T-helper 1 cell (primary cell): ENCODE measurements at places on chromosomes 1 and 21.

DNA sequence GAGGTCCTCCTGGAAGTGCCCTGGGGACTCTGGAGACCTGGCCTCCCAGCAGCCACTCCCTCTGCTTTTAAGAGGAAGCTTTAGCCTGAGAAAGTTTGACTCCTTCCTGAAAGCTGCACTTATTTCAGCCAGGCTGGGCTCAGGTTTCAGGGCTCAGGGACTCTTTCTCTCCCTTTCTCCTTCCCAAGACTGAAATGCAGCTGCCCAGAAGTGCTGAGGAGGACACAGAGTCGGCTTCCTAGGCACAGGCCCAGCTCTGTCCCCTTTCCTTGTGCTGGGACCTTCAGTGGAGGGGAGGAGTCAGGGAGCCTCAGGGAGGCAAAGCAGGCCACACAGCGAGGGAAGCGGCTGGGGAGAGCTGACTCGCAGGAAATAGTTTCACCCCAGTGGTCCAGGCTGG is 137.3 kb downstream of the NAV1 start:
- no peak for DNase-seq

- DNase-seq, result no peak
These were observed 243.1 kb downstream of the FOXD2 start for GRCh38 chr1:47680815-47681475.

GRCh38 chr1:51329443-51330325 is 678 bp downstream of the TTC39A start:
- no peak for DNase-seq

- no peak for DNase-seq
These were observed 33.9 kb upstream of the RGS8 start for GRCh38 chr1:182718311-182718710.

DNA sequence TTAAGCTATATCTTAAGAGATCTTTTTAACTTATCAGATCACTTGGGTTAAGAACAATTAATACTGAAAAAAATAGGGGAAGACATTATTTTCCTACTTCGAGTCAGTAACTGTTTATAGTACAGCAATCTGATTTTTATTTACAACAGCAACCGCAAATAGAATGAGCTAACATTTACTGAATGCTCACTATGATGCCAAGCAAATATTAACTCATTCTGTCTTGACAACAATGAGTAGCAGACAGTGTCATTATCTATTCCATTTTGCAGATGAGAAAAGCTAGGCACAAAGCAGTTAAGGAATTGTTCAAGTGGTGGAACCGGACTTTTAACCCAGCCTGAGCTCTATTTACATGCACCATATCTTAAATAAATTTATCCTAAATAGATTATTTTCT is 273.7 kb downstream of the NTNG1 start:
- no peak for DNase-seq

DNA sequence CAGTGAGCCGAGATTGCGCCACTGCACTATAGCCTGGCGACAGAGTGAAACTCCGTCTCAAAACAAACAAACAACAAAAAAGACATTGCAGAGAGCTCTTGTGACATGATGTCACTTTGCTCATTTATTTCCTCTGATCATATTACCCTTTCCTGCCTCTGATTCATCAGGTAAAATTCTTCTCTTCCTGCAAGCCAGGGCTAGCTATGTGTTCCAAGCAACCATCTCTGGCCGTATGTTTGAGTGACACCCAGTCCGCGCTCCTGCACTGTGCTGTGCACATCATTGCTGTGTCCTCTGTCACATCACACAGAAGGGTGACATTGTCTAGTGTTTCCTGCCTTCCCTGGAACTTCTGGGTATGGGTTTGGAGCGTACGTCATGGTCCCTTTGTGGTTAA is 251.3 kb downstream of the PCP4 start:
- DNase-seq, result no peak

GRCh38 chr21:25925936-25926335 is 191.2 kb downstream of the GABPA start:
- DNase-seq, result no peak

- no peak for DNase-seq
These were observed 26.6 kb upstream of the EXO1 start for GRCh38 chr1:241821363-241821762.

GRCh38 chr1:247114351-247115140 is 10.4 kb upstream of the ZNF669 start:
- no peak for DNase-seq

DNA sequence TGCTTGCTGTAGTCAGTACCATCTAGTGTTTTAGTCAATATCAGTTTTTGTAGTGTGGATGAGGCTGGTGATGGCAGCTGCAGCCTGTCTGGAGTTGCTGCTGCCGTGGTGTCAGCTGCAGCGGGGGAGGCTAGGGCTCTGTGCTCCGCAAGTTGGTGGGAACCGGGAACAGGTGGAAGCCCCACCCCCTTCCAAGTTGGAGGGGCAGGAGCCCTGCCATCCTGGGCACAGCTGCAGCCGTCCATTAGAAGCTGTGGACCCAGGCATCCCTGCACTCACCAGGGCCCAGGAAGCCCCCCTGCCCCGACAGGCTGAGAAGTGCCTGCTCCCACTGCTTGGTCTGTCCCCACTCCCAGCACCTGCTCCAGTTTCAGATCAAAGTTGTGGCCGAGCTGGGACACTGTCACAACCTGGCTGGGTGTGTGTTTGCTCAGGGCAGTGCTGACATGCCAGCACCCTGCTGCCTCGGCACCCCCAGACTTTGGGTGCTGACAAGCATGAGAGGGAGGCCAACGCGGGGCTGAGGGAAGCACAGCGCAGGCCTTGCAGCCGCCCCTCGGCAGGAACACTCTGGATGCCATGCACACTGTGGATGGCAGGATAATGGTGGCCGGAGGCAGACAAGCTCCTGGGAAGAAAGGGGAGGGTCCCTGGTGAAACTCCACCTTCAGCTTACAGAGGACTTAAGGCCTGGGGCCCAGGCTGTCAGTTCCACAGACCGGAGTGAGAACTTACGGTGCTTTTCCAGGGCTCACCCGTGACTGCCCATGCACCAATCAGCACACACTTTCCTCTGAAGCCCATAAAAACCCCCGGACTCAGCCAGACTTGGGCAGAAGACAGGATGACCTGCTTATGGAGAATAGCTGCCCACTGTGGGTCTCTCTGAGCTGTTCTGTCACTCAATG is 86.9 kb downstream of the ADARB1 start:
- DNase-seq, result no peak

GRCh38 chr1:90977522-90977921 is 44.3 kb downstream of the ZNF644 start:
- no peak for DNase-seq

- DNase-seq, result no peak
These were observed 210.3 kb downstream of the SLC35F3 start for GRCh38 chr1:234114648-234115307.

DNA sequence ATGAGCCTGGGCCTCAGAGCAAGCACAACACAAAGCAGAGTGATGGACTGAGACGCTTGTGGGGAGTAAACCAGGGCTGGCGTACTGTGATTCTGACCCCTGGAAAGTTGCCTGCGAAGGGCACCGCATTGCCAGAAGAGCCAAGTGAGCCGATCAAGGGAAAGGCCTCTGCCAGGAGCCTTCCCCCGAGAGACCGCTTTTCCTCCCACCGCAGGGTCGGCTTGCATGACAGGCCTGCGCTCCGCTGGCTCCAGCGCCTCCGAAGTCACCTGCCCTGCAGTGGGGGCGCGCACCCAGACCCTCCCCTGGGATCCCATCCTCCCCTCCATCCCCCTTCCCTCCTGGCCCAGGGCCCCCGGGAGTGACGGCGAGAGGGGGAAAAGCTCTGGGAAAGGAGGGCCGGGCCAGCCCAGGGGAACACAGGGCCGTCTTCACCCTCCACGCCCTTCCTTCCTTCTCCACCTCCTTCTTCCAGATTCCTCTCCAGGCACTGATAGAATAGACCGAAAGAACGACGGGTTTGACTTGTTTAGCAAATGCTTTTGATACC is 165.0 kb downstream of the TRIM33 start:
- DNase-seq, result no peak

DNA sequence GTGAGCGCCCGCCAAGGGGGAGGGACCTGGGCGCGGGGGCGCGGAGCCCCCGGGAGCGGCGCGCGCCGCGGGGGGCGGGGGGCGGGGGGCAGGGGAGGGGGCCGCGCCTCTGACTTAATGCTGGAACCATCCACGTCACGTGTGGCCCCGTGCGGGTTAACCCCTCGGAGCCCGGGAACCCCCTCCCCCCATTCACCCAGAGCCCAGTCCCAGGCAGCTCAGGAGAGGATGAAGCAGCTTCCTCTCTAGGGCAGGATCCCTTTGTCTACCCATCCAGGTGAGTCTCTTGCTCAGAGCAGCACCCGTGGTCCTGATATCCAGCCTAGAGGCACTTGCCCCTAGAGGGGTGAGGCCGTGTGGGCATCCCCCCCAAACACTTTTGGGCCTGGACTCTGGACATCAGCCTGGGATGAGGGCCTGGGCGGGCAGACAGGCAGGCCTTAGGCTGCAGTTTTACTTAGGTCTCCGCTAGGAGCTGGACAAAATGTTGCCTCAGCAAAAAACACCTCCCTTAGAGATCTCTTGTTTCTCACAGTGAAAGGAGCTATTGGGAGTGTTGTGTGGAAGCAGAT is at the start of gene ALX3:
Gene ALX3 (minus strand): TSS at position 2 of the 572 bp plus-strand sequence. CDS start 60 bp downstream, outside the sequence.
- DNase-seq, result no peak

DNA sequence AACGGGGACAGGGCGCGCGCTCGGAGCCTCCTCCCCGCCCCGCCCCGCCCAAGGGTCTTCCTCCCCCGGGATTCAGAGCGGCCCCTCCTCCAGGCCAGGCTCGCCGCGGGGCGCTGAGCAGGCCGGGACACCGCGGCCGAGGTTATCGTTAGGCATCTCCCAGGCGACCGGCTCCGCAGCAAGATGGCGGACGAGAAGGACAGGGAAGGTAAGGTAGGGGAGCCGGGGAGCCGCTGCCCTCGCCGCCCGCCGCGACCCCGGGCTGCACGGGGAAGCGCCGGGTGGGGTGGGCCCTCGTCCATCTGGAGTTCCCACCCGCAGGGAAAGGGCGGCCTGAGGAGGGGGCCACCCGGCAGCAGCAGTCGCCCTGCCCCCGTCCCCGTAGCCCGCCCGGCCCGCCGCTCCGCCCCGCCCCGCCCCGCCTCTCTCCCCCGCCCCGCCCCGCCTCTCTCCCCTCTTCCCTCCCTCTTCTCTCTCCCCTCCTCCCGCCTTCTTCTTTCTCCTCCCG is 105.9 kb upstream of the HNRNPU start:
- no peak for DNase-seq

- no peak for DNase-seq
These were observed 387.3 kb downstream of the RPS6KC1 start for GRCh38 chr1:213438339-213438738.

- DNase-seq, result no peak
These were observed 434.6 kb upstream of the CHRM3 start for GRCh38 chr1:238951809-238952208.

DNA sequence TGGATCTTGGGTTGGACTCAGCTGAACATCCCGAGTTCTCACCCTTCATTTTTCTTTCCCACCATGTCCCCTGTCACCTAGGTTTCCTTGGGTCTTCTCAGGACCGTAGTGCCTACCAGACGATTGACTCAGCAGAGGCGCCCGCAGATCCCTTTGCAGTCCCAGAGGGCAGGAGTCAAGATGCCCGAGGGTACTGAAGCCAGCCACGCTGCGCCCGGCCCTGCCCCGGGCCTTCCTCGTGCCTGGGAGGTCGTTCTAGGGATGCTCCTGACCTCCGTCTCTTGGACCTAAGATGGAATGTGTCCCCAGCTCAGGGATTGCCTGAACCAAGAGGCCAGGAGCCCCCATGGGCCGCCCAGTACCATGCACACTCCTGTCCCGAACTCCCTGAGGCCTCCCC is 12.0 kb upstream of the C1orf167 start:
- DNase-seq, result no peak

- no peak for DNase-seq
These were observed 9.3 kb upstream of the MARCKSL1 start for GRCh38 chr1:32345289-32345827.
